Thyroid gland (tissue), 4 donors: ENCODE measurements at places on chromosomes 3 and 15. TPM values are rescaled to one million over a fixed set of nuclear protein-coding genes. Genes with fewer than 3 reads are reported as not detected.

DNA sequence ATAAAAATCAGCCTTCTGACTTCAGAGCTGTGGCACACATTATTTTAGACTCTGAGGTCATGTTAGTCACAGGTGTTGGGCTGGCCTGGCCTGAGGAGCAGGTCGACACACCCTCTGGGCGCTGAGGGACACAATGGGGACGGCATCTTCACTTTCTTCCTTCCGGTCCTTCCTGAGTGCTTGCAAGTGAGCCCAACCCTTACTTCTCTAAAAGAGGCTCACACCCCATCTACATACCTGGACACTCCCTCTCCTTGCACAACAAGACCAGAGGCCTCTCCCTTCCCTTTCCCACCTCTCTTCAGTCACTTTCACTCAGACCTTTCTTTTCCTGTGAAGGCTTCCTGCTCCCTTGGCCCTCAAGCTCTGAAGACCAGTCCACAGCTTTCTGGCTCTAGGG, 85.4 kb downstream of the XXYLT1 start:
- DNase-seq, result no peak

The ERC2 gene
- total RNA-seq, result 8.3 TPM

The ZBED2 gene
- total RNA-seq, result 163 TPM

DNA sequence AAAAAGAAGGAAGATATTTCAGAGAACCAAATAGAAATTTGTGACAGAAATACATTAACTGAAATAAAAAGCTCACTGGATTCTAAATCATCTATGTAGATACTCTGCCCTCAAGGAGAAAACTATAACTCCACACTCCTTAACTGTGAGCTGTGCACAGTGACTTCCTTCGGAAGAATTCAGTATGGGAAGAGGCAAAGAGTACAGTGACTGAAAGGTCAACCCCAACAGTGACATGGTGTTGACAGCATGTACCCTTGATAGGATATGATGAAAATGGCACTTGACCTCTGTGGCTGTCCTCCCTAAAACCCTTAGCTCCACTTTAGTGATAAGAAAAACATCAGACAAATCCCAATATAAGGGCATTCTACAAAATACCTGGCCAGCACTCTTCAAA, 165.5 kb downstream of the ATP10A start:
- DNase-seq, result no peak

GRCh38 chr15:65079580-65079979, 3.0 kb downstream of the KBTBD13 start:
- DNase-seq, result no peak

GRCh38 chr3:161821591-161821990, 325.0 kb downstream of the OTOL1 start:
- DNase-seq, result no peak

DNA sequence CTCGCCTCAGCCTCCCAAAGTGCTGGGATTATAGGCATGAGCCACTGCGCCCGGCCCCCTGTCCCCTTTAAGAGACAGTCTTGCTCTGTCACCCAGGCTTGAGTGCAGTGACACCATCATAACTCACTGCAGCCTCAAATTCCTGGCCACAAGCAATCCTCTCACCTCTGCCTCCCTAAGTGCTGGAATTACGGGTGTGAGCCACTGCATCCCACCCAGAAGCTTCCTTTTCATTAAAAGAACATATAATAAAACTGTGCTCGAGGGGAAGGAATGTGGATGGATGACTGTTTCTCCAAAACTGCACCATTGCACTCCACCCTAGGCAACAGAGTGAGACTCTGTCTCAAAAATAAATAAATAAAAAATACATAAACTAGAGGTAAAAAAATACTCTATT, 70.1 kb downstream of the NCEH1 start:
- DNase-seq, result no peak

The ZBTB47 gene
- total RNA-seq, result 40.2 TPM

The SCAANT1 gene
- not detected for total RNA-seq

DNA sequence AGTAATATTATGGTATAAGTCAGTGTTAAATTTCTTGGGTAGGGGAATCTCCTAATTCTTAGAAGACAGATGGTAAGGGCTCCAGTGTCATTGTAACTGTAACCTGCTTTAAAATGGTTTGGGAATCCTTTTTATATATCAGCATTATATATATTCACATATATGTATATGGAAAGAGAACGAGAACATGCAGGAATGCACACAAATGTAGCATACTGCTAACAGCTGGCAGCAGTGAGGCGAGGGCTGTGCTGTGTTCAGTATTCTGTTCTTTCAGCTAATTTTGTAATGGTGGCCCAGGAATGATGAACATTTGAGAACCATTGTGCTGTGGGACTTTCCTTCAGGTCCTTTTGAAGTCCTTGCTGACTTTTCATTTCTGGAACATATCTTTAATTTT, 60.8 kb downstream of the EEFSEC start:
- no peak for DNase-seq

The CPNE4 gene
- not detected for total RNA-seq

- DNase-seq, result no peak
Measured at GRCh38 chr15:74383695-74384565, 16.5 kb upstream of the CYP11A1 start.

DNA sequence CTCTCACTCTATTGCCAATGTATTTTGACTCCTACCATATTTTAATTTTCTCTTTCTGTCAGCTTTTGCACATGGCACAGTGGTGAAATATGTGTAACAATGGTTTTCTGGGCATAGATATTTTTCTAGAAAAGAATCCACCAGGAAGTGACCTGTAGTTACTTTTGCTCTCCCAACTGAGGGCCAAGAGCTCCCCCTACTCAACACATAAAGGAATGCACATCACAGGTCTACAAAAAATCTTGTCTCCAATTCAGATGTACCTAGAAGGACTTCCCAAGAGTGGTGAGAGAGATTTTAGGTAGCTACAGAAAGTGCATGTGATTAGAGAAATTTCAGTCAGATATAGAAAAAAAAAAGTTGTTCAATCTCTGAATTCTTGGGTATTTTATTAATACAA, 15.6 kb downstream of the CPA3 start:
- no peak for DNase-seq

DNA sequence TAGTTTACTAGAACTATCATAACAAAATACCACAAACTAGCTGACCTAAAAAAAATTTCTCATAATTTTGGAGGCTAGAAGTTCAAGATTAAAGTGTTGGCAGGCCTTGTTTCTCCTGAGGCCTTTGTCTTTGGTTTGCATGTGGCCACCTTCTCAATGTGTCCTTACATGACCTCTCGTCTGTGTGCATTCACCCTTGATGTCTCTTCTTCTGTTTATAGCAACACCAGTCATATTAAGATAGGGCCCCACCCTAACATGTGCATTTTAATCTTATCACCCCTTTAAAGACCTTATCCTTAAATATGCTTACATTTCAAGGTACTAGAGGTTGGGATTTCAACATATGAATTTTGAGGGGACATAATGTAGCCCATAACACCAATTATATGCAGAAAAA, 177.0 kb downstream of the ZBBX start:
- no peak for DNase-seq
